Stimulated activated CD4-positive, alpha-beta T cell treated with anti-CD3 and anti-CD28 coated beads, Interleukin-1b, Interleukin-23, amount 100 ng/mL, for 1 hour (primary cell): ENCODE measurements at places on chromosomes 11 and 22.

GRCh38 chr11:118198370-118198769, 21.9 kb upstream of the SCN2B start:
- peak; percentile 77 for DNase-seq

DNA sequence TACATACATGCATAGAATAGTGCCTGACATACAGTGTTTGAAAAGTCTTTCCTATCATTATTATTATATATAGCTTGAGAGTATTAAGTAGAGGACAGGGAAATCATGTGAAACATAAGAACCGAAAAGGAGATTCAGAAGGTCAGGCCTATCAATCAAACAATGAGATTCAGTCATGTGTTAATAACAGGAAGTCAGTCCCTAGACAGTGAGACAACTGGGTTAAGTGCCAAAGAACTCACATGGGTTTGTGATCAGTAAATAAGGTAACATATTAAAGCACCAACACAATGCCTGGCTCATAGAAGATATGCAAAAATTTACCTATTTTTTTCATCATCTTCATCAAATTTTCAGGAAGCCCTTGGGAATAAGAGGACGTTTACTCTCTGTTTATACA, 174.3 kb upstream of the FAT3 start:
- DNase-seq: no peak

GRCh38 chr11:73950869-73951710, at the start of gene DNAJB13:
Gene DNAJB13 (plus strand): TSS chr11:73951026. CDS start chr11:73951070, 44 bp downstream.
- no peak for DNase-seq

GRCh38 chr11:70002433-70002832, 75.7 kb upstream of the ANO1 start:
- no peak for DNase-seq

- no peak for DNase-seq
Measured at GRCh38 chr11:119626871-119627270, 102.1 kb downstream of the NECTIN1 start.

- no peak for DNase-seq
Measured at GRCh38 chr11:65445604-65446445, 23.2 kb downstream of the NEAT1 start.

DNA sequence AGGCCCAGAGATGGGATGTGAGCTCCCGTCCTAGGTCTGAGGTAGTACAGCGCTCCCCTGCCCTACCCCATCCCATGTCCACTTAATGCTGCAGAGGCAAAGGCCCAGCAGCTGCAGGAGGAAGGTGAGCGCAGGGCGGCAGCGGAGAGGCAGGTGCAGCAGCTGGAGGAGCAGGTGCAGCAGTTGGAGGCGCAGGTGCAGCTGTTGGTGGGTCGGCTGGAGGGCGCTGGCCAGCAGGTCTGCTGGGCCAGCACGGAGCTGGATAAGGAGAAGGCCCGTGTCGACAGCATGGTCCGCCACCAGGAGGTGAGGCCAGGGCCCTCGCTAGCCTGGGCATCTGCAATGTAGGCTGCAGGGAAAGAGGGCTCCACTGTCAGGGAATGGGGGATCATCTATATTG, 15.2 kb downstream of the CCDC157 start:
- no peak for DNase-seq

- no peak for DNase-seq
Measured at GRCh38 chr11:79536155-79536917, 95.5 kb upstream of the TENM4 start.

GRCh38 chr11:15177491-15177890, 62.8 kb downstream of the INSC start:
- DNase-seq: no peak

DNA sequence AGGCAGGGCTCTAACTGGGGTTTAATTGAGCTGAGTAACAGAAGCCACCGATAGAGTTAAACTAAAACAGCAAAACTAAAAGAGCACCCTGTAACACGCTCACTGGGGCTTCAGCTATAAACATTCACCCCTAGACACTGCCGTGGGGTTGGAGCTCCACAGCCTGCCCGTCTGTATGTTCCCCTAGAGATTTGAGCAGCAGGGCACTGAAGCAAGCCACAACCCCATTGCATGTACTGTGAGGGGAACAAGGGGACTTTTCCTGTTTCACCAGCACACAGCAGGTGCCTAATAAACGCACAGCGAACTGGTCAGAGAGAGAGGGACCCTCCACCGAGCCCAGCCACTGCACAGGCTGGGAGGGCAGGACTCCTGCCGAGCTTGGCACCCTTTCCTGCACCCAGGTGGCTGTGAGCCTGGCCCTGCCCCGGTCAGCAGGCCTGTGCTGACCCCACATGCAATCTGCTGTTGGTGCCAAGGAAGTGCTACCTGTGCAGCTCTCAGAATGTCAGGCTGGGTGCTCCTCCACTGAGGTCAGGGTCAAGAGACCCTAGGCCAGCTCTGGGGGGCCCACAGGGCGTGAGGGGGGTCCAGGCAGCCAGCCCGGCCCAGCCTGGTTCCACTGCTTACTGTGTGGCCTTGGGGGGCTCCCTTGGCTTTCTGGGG, 31.9 kb downstream of the RTN4R start:
- DNase-seq: no peak

- no peak for DNase-seq
Measured at GRCh38 chr11:38438091-38438490, 1840.1 kb upstream of the RAG2 start.

DNA sequence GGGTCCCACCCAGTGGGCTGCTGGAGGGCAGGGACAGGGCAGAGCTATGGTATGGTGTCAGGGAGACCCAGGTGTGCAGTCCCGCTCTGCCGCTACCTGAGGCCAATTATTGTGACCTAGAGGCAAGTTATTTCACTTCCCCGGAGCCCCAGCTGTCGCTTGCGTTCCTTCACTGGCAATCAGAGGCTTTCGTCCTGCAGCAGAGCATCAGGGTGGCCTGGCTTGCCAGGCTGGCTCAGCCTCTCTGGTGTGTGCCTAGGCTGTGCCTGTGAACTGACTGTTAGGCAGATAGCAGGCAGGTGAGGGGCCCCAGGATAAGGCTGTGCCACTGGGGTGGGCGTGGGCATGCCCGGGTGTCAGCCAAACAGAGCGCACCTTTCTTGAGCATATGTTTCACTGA, 31.4 kb downstream of the GLB1L2 start:
- DNase-seq: no peak

DNA sequence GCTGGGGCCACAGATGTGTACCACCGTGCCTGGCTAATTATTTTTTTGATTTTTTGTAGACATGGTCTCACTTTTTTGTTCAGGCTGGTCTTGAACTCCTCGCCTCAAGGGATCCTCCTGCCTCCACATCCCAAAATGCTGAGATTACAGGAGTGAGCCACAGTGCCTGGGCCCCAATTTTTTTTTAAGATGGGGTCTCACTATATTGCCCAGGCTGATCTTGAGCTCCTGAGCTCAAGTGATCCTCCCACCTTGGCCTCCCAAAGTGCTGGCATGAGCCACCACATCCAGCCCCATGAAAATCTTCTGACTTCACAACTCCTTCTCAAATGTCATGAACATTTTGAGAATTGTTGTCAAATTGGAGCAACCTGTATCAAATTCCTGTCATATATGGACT, 2.3 kb upstream of the ANKRD54 start:
- DNase-seq: no peak
